ENCODE measurements at places on chromosomes 2 and 18.

DNA sequence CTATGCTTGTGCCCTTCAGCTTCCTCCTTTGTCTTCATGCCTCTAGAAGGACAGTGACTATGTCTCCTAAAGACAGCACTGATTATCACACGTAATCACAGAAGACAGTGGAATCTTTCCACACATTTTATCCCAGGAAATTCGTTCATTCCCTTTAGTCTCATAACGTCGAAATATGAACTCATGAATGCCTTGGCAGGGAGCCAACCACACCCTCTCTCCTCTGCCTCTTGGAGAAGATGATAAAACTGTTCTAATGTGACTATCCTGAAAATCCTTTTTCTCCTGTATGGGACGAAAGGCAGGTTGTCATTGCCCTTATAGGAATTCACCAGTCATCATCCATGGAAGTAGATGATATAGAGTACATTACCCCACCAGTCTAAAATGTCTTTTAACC is 726.6 kb upstream of the FANCL start:
- DNase-seq = no peak

DNA sequence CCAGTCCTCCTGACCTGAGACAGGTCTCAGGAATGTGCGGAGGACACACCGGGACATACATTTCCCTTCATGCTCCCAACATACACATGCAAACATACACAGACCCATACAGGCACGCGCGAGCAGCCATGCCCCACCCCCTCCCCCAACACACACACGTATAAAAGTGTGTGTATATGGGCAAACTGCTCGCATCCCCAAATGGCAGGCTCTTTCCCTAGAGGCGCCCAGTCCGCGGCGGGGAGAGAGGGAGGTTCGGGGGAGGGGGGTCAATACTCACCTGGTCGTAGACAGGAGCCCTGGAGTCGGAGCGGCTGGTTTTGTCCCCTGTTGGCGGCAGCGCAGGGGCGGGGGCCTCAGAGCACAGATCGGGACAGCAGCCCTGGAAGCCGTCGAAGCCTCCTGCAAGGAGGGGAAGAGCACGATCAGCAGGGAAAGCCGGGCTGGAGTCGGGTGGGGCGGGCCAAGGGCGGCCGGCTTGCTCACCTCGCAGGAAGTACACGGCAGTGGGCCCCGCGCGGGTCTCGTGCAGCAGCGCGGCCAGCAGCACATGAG is 682 bp downstream of the DUSP2 start:
- DNase-seq = no peak

GRCh38 chr2:94923196-94923595 is 52.0 kb downstream of the TEKT4 start:
- DNase-seq = no peak

DNA sequence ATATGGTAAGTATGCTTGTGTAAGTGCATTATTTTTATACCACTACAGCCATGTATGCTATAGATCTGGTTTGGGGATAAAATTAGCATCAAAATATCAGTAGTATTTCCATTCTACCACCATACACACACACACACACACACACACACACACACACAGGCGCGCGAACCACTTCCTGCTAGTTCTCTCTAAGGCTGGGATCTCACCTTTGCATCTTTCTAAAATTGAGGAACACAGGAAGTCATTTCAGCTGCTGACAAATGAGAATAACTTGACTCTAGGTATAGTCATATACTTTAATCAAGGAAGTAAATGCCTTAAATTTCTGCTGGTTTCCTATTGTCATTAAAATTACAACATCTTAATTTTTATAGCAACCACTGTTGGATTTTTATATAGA is 72.5 kb downstream of the RBM43 start:
- DNase-seq = no peak

DNA sequence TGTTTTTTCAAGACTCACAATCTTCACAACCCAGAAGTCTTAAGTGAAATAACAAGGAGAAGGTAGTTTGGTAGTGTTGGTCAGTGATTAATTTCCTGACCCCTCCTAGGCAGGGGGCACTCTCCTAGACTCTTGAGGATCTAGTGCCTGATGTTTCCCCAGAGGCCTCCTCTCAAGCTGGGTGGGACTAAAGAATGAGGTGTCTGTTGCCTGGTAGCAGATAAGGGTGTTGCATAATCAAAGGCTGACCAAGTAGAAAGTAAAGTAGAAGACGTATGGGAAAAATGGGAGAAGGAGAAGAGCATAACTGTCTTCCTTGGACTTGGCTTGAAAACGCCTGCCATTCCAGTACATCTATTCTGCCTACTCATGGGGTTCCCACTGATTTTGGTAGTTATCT is 37.8 kb downstream of the VIT start:
- DNase-seq = no peak

DNA sequence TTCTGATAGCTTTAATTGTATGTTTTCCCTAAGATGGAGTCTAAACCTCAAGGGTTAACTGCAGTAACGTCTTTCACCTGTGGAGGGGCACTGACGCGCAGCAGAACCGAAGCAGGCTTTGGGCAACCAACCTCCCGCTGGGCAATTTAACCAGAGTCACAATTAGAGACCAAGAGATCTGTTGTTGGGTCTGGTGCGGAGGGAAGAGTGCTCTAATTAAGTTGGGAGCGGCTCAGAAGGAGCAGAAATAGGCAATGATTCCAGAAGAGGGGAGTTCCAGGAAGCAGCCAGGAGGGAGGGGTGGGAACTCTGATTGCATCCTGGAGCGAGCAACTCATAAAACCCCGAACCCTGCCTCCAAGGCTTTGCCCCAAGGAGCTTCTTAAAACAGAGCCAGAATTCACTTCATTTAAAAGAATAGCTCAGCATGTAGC is 245.8 kb downstream of the PAX3 start:
- DNase-seq = no peak

DNA sequence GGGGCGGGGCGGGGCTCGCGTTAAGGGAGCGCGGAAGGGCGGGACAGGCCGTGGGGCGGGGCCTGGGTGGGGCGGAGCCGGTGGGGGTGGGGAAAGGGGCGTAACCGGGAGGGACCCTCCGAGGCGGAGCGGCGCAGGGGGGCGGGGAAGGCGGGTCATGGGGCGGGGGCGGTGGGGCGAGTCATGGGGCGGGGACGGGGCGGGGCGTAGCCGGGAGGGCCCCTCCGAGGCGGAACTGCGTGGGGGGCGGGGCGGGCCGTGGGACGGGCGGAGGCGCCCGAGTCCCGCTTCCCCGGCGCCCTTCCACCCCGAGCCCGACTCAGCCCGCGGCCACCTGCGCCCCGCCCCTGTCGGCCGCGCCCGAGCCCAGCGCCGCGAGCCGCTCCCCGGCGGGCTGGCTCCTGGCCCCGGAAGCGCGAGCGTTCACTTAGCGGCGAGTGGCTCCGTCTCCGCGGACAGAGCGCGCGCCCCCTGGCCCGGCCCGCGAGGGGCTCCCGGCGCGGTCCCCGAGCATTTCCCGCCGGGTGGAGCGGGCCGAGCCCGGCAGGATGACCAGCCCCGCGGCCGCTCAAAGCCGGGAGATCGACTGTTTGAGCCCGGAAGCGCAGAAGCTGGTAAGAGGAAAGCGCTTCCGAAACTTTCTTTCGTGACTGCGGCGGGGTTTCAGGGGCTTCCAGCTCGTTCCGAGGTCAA is 64.7 kb downstream of the LRRFIP1 start:
- DNase-seq = peak; percentile 94

GRCh38 chr2:195945056-195945455 is 123.6 kb downstream of the DNAH7 start:
- DNase-seq = no peak

DNA sequence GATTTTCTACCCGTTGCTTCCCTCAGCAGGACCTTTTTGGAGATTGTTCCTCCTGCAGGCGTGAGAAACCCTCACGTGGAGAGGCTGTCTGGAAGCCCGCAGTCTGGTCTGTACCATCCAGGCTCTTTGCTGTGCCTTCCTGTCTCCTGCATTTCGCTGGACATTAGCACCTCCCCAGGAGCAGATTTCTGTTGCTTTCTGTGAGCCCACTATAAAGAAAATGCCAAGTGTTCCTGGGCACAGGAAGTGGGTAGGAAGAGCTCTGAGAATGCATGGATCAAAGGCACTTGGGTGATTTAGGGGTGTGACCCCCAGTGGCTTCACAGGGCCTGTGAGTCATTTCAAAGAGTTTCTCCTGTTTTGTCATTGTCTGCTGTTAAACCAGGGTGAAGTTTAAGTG is 27.3 kb downstream of the SPTBN1 start:
- no peak for DNase-seq

- DNase-seq = no peak
Measured at GRCh38 chr18:73270920-73271634, 403.3 kb upstream of the NETO1 start.

- DNase-seq = no peak
Measured at GRCh38 chr18:56721491-56721890, 70.3 kb downstream of the WDR7 start.

DNA sequence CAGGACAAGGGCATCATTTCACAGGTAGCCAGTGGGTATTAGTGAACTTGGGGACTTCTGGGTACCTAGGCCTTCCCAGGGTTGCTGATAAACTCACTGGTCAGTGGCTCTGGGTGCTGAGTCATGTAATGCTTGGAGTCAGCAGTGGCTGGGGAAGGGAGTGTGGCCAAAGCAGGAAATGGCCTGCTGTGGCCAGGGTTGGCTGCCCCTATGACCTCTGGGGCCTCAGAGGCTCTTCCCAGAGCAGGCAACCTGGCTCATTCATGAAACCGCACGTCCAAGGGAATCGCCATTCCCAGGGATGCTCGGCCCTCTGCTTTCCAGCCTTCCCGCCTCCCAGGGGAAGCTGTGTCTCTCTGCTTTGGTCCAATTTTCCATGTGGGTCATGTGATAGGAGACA is 294.9 kb downstream of the DYSF start:
- no peak for DNase-seq

GRCh38 chr2:60442608-60443007 is 110.8 kb downstream of the BCL11A start:
- no peak for DNase-seq

GRCh38 chr2:4866198-4866597 is 826.0 kb upstream of the SOX11 start:
- DNase-seq = no peak

DNA sequence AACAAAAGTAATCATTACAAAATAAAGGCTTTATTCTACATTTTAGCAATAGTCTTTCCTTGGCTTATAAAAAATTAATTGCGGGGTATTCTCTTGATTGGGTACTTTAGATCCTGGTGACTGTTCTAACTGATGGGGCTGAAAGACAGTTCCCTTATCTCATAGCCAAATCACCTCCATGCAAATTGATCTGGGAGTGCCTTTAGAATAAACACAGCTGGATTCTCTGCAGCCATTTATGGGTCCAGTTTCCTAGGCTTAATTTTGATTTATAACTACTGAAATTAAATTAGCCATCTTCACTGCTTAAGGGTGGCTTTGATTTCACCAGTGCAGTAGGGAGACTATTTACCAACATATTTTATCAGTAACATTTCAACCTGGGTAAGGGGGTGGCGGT is 337.1 kb downstream of the NRXN1 start:
- no peak for DNase-seq

- DNase-seq = no peak
Measured at GRCh38 chr2:164850235-164850634, 8.6 kb upstream of the COBLL1 start.

DNA sequence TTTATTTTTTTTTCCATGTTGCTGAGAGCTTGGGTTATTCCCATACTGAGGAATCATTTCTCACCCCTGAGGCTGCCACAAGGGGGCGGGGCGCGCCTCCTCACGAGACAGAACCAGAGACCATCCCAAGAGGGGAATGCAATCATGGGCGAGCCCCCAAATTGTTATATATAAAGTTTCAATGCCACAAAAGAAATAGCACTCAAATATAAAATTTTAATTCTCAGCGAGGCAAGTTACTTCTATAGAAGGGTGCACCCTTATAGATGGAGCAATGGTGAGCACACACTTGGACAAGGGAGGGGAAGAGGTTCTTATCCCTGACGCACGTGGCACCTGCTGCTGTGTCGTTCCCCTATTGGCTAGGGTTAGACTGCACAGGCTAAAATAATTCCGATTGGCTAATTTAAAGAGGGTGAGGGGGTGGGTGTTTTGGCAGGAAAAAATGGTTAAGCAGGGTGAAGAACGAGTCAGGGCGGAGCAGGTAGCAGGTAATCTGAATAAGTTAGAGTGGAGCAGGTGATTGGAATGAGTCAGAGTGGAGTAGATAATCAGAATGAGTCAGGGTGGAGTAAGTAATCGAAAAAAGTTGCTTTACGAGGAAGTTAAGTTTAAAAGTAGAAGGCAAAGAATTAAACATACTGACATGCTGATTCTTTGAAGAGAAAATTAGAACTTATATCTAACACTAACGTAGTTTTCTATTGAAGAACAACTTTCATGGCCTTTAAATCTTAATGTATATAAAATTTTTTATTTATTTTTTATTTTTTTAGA is 177.5 kb downstream of the MTCL1 start:
- no peak for DNase-seq

- no peak for DNase-seq
Measured at GRCh38 chr2:232347369-232347768, 31.2 kb upstream of the ALPP start.

GRCh38 chr2:9765611-9766531 is 77.4 kb upstream of the TAF1B start:
- DNase-seq = no peak

- no peak for DNase-seq
Measured at GRCh38 chr2:160842286-160842685, 317.9 kb upstream of the TANK start.

DNA sequence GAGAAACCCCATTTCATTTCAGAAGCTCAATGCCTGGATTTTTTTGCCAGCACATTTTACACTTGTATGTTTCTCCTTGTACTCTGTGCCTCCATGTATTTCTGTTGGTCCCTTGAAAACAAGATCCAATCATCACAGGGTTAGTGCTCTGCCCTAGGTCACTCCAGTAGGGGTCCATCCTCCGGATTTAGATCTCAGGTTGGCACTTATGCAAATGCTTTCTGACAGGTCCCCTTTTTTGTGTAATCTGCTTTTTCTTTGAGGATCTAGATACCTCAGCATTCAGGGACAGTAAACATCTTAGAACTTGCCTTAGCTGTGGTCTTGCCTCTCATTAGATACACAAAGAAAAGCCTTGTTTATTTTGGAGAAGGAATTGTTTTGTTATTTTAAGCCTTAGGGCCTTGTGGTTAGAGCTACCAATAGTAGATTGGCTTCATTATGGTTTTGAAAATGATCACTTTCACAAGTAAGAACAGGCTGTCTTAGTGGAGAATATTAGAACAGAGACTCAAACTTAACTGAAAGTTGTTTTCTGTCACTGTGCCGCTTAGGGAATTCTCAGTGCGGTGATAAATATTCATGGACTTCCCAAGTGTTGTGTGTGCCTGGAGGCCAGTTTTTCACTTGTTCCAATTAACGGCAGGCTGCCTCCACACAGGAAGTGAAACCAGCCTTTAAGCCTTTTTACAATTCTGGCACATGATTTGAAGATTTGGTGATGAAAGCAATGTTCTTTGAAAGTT is 7.8 kb downstream of the MERTK start:
- DNase-seq = no peak

DNA sequence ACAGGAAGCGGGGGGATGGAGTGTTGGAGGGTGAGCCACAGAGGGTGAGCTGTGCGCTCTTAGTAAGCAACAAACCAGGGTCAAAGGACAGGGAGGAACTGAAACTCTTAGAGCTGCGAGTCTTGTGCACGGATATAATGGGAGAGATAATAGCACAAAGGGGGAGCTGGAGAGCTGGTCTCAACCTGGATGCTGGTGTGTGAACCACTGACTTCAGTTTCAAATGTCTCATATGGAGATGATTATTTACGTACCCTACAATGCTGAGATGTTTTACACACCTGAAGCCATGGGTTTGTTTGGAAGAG is 35.9 kb downstream of the PTGR3 start:
- DNase-seq = no peak

All from stimulated activated CD4-positive, alpha-beta T cell treated with anti-CD3 and anti-CD28 coated beads, Interleukin-15, amount 100 ng/mL, for 1 hour (primary cell).